ENCODE measurements at places on chromosomes 3 and 15. TPM values are rescaled to one million over a fixed set of nuclear protein-coding genes. Genes with fewer than 3 reads are reported as not detected.

GRCh38 chr3:171444001-171444690, 16.1 kb downstream of the TNIK start:
- DNase-seq: no peak

DNA sequence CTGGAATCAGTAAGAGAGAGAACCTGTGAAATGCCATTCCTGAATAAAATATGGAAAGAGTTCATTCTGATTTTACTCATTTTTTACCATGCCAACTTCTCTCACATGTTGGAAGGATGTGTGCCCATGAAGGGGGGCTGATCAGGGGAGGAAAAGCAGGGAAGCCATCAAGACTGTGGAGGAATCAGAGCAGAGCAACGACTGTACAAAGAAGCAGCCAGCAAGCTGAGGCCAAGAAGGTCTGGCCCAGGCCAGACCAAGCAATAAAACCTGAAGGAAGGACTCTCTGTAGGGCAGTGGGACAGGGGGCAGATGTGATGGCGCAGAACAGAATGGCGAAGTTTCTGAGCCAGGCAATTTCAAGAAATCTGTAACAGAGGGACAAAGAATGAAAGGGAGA, 24.0 kb upstream of the ARNT2 start:
- no peak for DNase-seq

GRCh38 chr15:89117790-89118189, 29.5 kb downstream of the ABHD2 start:
- DNase-seq: no peak

ROPN1 gene
- not detected for total RNA-seq

CATSPER2 gene
- 5.3 TPM for total RNA-seq

LINGO1 gene
- total RNA-seq: 32.6 TPM

All from frontal cortex (tissue), 4 donors.